ENCODE measurements at places on chromosomes 16 and 17. TPM values are rescaled to one million over a fixed set of nuclear protein-coding genes. Genes with fewer than 3 reads are reported as not detected.

DNA sequence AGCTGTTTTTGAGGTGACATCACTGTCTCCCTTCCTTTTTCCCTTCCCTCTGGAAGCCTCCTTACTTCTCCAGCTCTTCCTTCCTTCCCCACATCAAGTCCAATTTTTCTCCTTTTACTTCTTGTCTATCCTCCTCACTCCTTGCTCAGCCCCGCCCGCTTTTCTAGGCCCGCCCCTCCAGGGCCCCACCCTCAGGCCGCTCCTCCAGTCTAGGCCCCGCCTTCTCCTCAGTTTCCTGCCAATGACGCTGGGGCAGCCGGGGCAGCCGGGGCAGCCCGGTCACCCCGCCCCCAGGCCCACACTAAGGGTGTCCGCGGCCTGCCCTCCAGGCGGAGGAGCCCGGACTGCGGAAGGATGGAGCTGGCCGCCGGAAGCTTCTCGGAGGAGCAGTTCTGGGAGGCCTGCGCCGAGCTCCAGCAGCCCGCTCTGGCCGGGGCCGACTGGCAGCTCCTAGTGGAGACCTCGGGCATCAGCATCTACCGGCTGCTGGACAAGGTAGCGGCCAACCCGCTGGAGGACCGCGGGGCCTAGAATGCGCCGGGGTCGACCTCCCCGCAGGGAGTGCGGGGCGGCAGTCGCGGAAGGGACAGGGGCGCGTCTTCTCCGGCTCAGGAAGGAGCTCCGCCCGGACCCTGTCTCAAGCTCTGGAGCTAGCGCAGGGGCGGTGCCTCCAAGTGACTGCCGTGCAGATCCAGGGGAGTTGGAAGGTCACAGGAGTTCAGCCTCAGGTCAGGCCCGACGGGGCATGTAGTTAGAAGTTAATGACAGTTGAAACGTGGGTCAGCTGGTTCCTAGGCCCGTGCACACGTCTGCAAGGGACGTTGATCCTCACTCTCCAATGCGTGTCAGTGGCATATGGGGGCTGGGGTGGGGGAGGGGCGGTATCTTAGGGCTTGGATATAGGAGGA is at the start of gene PCTP:
Gene PCTP, plus strand, starts transcription at position 302 of the 908 bp plus-strand sequence. Its CDS starts 53 bp downstream, at position 355.
- peak; percentile 90 for DNase-seq

Gene STXBP4
- total RNA-seq = 8.7 TPM

DNA sequence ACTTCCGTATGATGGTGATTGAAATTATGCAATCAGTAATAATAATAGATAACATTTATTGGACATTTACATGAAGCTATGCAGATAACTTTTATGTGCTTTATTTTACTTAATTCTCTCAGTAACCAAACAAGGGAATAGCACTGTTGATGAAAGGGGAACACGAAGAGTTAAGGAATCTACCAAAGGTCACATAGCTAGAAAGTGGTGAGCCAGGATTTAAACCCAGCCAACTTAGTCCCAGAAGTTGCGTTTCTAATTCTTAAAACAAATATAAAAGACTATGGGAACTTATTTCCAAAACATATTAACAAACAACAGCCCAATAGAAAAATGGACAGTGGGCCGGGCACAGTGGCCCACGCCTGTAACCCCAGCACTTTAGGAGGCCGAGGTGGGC is 9.7 kb downstream of the SPNS3 start:
- no peak for DNase-seq

- DNase-seq = peak; percentile 79
These were observed 14.1 kb downstream of the CYGB start for GRCh38 chr17:76523084-76524037.

GRCh38 chr16:3752984-3753383 is 35.7 kb upstream of the TRAP1 start:
- DNase-seq = no peak

GRCh38 chr17:57927048-57927723 is 28.0 kb downstream of the CUEDC1 start:
- DNase-seq = peak; percentile 60

DNA sequence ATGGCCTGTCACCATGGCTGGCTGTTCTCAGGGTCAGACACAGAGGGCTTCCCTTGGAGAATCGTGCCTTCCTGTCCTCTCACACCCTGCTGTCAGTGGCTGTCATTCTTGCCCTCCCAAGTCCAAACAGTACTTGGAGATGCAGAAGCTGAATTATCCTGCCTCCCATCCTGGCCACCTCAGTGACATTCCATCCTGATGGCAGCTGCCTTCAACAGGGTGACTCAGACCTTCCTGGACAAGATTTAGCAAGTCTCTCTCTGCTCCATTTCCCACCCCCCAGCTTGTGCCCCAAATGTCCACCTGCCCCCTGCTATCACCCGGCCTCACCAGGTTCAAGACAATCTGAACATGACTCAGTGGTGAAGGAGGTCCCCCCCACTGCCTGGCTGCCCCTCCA is 4.8 kb upstream of the KRT36 start:
- DNase-seq = peak; percentile 34

GRCh38 chr17:76273445-76274111 is 8.4 kb downstream of the UBALD2 start:
- no peak for DNase-seq

Gene TRPV3
- not detected for total RNA-seq

Gene COL1A1
- total RNA-seq = 12.6 TPM

GRCh38 chr16:677316-678190 is 2.1 kb downstream of the RHBDL1 start:
- DNase-seq = no peak

Gene CDRT15
- total RNA-seq = not detected

DNA sequence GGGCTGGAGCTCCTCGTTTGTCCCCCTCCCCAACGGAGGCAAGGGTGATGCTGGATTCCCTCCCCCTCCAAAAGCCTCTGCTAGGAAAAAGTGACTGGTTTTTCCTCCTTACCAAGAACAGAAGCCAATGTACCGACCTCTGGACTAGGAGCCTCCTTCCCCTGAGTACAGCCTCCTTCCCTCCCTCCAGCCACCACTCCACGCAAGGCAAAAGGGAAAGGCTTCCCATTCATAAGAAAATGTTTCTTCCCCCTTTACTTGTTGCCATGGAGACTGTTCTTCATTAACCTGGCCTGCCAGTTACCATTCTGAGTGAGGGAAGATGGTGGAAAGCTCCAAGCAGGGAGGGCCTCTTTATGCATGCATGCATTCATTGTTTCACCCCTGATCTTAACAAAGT is 4.3 kb upstream of the PIMREG start:
- DNase-seq = no peak

DNA sequence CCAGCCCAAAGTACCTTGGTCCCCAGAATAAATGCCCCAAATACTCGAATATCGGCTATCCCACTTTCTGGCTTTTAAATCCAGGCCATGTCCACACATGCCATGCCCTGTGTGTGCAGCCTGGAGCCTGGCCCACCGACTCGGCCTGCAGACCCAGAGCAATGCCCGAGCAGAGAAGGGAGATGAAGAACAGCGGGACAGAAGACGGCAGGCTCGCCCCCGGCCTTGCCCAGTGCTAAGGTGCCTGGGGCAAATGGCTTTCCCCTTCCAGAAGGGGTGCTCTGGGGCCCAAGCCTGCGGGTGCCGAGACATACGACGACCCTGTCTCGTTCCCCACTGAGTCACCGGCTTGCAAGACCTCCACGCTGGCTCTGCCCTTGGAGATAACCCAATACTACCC is 8.0 kb downstream of the CLUH start:
- DNase-seq = no peak

Gene SNX20
- 0.70 TPM for total RNA-seq

Gene HSBP1
- 70.5 TPM for total RNA-seq

DNA sequence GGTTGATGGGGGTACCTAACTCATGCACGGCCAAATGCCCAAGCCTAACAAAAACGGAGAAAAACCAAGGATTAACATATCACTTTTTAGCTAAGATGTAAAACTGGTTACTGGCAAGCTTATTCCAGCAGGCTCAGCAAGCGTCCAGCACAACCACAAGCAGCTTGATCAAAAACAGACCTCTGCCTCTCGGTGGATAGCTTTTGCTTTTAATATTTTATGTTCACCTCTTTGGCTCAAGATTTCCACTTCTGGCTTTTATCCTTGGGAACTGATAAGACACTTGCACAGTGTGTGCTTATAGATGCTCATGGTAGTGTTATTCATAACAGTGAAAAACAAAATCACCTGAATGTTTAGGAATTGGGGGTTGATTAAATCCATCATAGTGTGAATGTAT is 206.9 kb upstream of the CACNG5 start:
- DNase-seq = no peak

Gene PIRT
- total RNA-seq = not detected

Gene EPX
- not detected for total RNA-seq

GRCh38 chr16:62059527-62059926 is 23.3 kb upstream of the CDH8 start:
- DNase-seq = no peak

Gene TAT
- total RNA-seq = not detected

- peak; percentile 70 for DNase-seq
These were observed 20.7 kb downstream of the LGALS9 start for GRCh38 chr17:27651411-27652345.

DNA sequence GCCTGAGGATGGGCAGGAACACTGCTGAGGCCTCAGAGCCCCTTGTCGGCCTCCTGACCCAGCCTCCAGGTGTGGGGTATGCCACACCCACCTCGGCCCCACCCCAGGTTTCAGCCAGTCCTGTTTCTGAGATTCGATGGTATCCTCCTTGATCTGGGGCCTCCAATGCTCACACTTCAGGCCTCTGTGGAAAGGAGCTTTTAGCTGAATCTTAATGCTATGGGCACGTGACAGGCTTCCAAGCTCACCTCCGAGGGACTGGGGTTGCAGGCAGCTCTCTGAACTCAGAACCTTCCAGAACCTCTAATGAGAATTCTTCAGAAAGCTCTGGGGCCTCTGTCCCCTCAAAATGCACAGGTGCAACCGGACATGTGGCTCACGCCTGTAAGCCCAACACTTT is 54.8 kb downstream of the SCNN1B start:
- no peak for DNase-seq

DNA sequence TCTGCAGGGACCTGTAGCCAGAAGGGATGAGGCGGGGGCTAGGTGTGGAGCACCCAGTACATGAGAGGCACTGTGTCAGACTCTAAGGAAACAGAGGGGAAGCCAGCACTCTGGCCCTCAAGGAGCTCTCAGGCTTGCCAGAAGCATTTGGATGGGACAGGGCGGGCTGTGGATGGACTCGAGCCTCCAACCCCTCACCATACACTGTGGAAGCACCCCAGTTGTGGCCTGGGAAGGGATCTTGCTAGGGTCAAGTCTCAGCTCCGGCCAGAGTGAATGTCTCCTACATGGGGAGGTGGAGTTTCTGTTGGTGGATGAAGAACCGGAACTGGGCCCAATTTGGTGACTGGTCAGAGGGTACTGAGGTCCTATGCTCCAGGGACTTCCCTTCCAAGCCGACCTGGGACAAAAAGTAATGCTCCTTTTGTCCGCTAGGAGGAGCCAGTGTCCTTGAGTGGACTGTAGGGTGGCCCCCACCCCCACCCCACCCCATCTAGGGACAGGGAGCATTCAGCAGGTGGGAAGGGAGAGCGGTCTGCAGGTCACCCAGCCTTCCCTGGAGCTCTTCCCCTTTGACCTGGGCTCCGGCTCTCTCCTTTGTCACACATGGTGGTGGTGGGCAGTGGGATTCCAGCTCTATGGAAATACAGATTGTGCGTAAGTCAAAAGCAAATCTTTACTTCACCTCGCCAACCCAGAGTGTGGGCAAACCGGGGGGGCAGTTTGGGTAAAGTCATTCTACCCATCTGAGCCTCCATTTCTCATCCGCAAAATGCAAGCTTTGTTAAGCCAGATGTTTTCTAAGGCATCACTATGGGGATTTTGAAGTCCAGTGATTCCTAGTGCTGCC is 20.4 kb upstream of the PHB1 start:
- DNase-seq = peak; percentile 72

DNA sequence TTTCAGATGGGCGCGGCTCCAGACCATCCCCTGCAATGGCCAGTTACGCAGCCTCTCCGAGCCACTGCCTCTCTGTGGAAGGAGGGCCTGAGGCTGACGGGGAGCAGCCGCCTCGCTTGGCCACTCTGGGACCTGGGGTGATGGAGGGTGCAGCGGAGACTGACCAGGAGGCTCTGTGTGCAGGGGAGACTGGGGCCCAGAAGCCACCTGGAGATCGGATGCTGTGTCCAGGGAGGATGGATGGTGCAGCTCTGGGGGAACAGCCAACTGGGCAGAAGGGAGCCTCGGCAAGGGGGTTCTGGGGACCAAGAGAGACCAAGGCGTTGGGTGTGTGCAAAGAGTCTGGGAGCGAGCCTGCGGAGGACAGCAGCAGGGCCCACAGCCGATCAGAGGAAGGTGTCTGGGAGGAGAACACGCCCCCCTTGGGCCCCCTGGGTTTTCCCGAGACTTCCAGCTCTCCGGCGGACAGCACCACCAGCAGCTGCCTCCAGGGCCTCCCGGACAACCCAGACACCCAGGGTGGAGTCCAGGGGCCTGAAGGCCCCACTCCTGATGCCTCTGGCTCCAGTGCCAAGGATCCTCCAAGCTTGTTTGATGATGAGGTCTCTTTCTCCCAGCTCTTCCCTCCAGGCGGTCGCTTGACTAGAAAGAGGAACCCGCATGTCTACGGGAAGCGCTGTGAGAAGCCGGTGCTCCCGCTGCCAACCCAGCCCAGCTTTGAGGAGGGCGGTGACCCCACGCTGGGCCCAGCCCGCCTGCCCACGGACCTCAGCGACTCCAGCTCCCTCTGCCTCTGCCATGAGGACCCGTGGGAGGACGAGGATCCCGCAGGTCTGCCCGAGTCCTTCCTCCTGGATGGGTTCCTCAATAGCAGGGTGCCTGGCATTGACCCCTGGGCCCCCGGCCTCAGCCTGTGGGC is 17.4 kb upstream of the ZFPM1 start:
- DNase-seq = no peak

Gene GFAP
- not detected for total RNA-seq

DNA sequence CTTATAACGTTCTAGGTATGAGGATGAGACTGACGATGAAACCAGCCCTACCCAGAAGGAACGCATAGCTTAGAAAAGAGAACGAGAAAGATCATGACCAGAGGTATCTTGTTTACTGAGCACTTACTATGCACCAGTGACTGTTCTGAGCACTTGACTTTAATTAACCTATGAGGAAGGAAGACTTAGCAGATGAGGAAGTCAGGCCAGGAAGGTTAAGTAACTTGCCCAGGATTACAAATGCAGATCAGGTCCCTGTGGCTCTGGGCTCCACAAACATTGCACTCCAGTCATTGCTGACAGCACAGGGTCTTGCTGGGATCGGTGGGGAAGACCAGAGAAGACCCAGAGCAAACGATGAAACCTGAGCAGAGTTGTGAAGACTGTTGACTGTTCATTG is 7.1 kb downstream of the KRT13 start:
- DNase-seq = peak; percentile 42

DNA sequence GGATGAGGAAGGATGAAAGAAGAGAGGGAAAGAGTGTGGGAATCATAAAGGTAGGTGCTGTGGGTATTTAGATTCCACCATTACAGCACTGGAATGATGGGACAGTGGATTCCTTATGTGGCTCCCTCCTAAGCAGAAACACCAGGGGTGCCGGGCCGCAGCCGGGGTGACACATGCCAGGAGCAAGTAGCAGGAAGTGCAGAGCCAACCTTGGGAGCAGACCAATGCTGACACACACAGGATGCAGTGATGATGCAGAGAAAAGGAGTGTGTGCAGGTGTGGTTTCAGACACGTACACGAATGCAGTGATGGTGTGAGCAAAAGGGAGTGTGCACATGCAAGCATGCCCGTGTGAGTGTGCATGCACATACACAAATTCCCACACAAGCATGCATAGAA is 338.0 kb downstream of the SLC39A11 start:
- no peak for DNase-seq

Gene SLC38A8
- total RNA-seq = not detected

Gene RASD1
- 6.3 TPM for total RNA-seq

Measured in dermis blood vessel endothelial cell (primary cell).